ENCODE measurements at places on chromosomes 7 and 10.

- DNase-seq, result peak; percentile 22
Observed at GRCh38 chr7:140390466-140391190, 7.7 kb downstream of the SLC37A3 start.

DNA sequence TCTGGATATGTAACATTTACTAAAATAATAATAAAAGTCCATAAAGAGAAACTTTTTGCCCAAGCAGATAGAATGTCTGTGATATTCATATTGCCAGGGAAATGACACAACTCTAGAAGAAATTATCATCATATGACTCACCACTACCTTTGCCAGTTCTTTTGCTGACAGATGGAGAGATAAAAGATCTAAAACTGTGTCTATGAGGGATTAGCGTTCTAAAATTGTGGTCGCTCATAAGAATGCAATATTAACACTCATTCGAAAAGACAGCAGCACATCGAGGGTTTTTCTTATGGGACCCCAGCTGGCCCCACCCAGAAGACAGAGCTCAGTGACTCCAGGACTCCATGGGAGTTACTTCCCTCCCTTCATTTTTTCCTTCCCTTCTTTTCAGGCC, 16.6 kb upstream of the LANCL2 start:
- DNase-seq, result peak; percentile 37

DNA sequence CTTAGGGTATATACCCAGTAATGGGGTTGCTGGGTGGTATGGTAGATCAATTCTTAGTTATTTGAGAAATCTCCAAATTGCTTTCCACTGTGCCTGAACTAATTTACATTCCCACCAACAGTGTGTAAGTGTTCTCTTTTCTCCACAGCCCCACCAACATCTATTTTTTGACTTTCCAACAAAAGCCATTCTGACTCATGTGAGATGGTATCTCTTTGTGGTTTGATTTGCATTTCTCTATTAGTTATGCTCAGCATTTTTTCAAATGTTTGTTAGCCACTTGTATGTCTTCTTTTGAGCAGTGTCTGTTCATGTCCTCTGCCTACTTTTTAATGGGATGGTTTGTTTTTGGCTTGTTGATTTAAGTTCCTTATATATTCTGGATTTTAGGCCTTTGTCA, 66.4 kb downstream of the MGAM2 start:
- DNase-seq, result no peak

DNA sequence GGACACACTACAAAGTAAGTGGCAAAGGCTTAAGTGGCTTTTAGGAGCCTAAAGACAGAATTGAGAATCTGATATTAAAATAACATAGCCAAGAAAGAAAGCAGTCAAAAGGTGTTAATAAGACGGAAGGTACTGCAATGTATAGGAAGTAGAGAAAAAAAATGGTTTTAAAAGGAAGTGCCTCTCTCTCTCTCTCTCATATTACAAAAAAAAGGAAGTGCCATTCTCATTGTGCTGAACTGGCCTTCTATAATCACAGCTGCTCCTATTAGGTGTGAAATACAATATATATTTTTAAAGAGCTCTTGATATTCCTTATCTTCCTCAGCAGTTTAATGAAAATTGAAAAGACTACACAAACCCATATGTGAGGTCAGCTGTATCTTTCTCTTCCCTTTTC, 199.4 kb upstream of the NPVF start:
- no peak for DNase-seq

DNA sequence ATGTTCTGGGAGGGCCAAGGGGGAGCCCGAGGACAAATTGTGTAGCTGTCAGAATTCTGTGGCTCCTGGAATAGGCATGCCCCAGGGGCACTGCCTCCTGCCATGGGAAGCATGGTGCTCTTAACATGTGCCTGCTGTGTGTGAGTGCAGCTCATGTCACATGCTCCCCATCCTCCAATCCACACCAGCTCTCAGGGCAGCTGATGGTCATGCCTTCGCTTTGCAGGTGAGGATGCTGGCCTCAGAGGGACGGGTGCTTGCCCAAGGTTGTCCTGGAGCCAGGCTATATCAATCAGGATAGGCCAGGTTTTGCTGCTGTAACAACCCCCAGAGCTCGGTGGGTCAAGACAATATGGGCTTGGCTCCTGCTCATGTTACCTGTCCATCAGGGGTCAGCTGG, 303.4 kb downstream of the RPS24 start:
- no peak for DNase-seq

GRCh38 chr7:46755120-46756034, 826.5 kb downstream of the TNS3 start:
- DNase-seq, result no peak

- no peak for DNase-seq
Observed at GRCh38 chr7:132639983-132640382, 63.7 kb upstream of the PLXNA4 start.

- DNase-seq, result no peak
Observed at GRCh38 chr10:125265579-125265955, 105.2 kb upstream of the CTBP2 start.

GRCh38 chr7:16350634-16351033, 70.7 kb downstream of the CRPPA start:
- no peak for DNase-seq

GRCh38 chr10:105950410-105950809, 1214.1 kb downstream of the SORCS1 start:
- peak; percentile 34 for DNase-seq

DNA sequence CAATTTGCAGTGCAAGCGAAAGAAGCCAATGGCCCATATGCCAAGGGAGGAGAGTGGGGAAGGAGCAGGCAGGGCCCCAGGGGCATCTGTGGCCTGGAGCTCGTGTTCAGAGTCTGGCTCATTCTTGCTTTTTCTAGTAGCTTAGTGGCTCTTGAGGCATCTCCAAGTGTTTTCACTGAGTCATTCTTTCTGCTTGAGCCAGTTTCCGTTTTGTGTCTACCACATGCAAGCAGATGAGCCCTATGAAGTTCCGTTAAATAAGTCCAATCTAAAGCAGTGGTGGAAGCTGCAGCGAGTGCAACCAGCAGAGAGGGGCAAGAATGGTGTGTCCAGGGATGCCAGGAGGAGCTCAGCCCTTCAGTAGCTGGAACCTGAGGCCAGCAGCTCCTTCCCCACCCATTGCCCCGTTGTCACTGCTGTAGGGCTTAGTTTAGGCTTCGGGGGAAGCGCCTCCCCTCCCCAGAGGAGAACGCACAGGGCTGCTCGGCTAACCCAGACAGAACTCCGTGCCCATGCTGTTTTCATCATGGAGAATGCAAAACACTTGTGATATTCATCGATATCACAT, 57.4 kb upstream of the EBF3 start:
- DNase-seq, result peak; percentile 87

- no peak for DNase-seq
Observed at GRCh38 chr7:37635346-37635745, 48.2 kb upstream of the GPR141 start.

DNA sequence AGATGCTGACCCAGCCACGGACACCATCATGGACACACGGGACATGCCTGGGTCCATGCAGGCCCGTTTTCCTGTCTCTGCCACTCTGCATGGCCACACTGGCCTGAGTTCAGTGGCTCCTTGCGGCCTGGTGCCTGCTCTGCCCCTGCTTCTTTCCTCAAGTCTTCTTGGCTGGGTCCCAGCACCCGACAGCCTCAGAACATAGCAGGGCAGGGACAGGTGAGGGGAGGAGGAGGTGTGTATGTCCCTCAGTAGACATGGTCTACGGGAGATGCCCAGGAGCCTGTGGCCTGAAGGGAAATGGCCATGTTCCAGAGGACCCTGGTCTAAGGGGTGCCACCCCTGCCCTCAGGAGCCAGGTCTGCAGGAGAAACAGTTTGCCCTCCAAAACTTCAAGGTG, 2.2 kb upstream of the AQP1 start:
- no peak for DNase-seq

DNA sequence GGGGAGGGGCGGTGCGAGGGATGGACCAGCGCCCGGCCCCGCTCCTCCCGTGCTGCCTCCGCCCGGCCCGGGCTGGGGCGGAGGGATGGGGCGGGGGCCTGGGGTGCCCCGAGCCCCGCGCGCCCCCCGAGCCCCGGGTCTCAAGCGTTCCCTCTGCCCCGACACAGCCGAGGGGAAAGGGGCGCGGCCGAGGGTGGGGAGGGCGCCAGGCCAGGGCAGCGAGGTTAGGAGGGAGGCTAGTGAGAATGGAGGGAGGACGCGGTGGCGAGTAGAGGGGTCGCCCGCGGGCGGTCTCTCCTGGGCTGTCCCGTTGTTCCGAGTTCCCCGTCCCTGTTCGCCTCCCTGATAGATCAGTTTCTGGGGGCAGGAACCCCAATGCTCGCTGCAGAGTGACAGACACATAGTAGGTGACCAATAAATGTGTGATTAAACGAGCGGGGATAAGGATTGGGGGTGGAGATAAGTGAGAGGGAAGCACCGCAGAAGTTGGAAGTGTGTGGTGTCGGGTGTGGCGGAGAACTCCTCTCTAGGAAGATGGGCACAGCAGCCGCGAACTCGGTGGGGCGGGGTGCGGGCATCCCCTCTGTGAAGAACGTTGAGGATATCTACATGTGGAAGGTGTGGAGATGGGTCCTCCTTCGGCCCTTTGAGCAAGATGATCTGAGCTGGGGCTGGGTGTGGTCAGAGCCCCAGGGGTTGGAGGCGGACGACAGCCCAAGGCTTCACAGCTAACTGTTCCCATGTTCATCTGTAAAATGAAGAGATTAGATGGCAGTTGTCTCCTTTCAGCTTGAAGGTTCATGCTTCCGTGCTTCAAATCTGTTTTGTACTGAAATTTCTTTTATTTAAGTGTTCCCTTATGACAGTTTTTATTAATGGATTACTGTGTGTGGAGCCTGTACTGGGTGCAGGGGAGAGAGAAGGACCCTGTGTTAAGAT, 580 bp downstream of the ZNF775 start:
- DNase-seq, result no peak

DNA sequence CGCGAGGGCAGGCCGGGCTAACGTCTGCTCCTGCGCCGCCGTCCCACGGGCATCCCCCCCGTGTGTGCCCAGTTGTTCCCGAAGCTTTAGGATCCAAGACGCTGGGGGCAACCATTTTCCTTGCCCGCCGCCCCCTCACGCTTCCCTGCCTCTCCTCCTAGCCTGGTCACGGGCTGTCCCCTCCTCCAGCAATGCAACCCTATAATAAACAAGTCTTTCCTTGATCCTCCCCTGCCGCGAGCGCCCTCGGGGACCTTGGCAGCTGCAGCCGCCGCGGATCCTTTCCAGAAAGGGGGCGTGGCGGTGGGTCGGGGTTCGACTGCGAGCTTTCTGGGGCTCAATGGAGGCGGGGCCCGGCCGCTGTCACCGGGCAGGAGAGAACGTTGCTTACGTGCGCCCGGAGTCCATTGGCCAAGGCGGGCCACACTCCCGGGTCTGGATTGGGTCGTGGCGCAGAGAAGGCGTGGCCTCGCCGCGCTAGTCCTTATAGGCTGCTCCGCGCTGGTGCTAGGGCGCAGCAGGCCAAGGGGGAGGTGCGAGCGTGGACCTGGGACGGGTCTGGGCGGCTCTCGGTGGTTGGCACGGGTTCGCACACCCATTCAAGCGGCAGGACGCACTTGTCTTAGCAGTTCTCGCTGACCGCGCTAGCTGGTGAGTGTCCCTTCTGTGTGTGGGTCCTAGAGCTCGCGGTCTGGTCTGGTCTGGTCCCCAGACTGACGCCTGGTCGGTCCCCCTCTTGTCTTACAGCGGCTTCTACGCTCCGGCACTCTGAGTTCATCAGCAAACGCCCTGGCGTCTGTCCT, at the start of gene DDIT4:
DDIT4 (plus strand) TSS at position 515 of the 803 bp plus-strand sequence. CDS start 293 bp downstream, outside the sequence.
- DNase-seq, result peak; percentile 99

DNA sequence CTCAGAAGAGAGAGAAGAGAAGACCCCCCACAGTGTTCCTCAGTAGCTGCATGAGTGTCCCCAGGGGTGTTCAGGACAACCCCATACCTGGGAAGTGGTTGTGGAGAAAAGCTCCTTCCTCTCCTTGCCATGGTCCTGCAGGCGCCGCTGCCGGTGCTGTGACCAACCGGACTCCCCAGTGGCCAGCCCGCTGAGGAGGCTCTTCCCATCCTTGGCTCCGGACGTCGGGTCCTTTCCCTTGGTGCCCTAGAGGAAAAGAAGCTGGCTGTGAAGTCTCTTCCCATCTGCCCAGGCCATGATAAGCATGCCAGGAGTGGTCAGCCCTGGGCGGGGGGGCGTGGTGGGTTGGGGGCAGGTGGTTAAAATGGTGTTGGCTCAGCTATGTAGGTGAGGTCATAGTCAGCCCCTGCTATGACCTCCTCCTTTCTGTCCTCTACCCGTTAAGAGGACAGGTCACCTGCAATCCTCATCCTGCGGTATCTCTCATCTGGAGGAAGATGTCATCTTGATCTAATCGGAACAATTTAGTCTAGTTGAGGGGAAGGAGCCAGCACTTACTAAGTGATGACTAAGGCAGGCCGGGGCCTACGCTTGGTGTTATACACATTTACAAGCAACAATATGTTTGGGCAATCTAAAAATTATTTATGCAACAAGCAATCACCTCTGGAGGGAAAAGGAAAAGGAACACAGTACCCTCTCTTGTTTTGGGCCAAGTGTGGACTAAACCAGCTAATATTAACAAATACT, 13.2 kb downstream of the WDR91 start:
- peak; percentile 49 for DNase-seq

GRCh38 chr10:79380946-79381721, 33.9 kb downstream of the PPIF start:
- DNase-seq, result no peak

Measured in IMR-90 (cell line).